A549 (cell line): ENCODE measurements at places on chromosomes 4 and X.

- no peak for DNase-seq
These were observed 48.2 kb downstream of the SPCS3 start for GRCh38 chr4:176367771-176368465.

DNA sequence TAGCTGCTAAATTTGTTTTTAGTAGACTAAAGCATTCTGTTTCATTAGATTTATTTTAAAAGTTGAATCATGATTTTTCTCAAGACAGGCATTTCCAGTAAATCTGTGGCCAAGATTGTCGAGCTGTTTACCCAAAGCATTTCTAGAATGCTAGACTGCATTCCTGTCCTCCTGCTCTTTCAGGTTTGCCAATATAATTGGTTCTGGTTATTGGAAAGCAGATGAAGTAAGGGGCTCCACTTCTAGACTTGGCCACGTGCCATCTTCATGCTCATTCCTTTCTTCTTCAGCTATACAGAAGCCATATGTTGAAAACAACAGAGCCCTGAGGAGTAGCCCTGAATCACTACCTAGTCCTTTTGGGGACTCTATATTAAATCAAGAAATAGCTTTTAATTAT, 62.5 kb downstream of the PGRMC2 start:
- no peak for DNase-seq

DNA sequence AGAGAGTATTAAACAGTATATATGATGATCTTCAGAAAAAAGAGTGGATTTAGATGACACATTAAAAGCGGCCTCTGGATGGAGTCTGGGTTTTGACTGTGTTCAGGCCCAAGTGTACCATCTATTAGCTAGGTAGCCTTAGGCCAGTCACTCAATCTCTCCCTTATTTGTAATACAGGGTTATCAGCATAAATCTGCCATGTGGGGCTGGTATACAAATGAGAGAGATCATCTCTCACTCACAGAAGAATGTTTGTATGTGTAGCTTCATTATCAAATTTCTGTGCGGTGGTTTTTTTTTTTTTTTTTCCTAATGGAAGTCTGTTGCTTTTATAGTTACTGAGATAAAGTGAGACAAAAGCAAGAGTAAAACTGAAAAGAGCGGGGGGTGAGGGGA, 12.7 kb downstream of the SLC2A9 start:
- no peak for DNase-seq

DNA sequence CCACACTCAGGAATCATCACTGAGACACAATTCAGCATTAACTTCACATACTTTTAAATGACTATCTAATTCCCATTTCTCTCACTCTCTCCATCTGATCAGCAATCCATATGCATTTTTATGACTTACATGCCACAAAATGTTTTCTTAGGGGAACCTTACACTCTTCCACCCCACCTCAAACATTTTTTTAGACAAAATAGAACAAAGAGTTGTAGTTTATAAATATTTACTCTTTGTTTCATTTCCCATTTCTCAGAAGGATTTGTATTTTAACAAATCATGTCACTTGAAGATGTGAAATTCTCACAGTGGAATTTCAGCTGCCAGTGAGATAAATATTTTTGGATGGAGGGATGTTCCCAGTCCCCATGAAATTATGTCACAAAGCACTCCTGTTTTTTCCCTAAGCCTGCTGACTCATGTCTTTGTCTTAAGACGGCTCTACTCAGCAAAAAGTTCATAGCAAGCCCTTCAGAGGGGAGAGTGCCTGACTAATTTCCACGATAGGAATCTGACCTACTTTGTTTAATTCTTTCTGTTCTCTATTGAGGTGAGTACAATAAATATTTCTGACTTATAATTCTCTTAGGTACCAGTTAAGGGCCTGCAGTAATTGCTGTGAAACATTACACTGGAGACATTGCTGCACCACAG, 257.7 kb downstream of the THOC2 start:
- peak; percentile 2 for DNase-seq

GRCh38 chrX:150680974-150681373, 12.2 kb upstream of the MTMR1 start:
- peak; percentile 30 for DNase-seq

DNA sequence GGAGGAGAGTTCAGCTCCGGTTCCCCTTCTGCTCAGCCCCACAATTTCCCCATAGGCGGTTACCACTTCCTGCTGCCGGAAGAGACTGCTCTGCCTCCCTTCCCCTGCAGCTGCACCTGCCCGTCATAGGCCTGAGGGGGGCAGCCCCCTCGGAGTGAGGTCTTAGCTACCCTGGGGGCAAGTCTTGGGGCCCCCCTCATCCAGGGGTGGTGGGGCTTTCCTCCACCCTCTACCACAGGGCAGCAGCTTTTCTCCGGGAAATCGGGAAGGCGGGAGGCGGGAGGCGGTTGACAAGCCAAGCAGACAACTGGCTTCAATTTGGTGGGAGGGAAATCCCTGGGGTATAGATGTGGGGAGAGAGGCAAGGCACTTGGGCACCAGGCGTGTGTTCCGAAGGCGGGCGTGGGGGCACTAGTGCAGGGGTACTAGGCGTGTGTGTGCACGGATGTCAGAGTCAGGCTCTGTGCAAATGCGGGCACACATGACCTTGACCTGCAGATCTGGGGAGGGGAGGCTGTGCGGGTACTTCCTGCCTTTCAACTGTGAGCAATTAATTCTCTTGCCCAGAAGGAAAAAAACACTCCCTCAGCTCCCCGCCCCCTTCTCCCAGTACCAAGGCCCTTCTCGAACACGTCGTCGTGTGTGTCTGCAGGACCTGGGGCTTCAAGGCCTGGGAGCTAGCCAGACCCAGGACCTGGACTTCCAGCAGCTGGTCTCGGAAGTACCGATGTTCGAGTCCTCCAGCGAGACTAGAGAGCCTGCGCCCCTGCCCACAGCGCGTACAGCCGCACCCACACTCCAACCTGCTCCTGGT, 1.0 kb upstream of the ARHGAP4 start:
- peak; percentile 45 for DNase-seq

DNA sequence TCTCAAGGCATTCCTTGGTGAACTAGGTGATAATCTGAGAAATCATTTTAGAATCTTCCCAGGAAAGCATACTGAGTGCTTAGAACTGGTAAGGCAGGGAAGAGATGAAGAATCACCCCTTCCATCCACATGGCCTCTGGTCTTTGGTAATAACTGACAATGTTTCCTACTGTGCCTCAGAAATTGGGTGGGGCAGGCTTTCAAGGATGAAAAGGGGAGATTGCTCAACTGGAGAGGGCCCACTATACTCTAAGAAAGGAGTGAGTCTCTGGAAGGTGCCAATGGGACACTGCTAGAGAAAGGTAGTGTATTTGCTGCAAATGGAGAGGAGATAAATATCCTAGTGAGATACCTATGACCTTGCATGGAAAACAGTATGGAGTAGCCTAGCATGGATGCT, 135.0 kb upstream of the SCML1 start:
- no peak for DNase-seq

DNA sequence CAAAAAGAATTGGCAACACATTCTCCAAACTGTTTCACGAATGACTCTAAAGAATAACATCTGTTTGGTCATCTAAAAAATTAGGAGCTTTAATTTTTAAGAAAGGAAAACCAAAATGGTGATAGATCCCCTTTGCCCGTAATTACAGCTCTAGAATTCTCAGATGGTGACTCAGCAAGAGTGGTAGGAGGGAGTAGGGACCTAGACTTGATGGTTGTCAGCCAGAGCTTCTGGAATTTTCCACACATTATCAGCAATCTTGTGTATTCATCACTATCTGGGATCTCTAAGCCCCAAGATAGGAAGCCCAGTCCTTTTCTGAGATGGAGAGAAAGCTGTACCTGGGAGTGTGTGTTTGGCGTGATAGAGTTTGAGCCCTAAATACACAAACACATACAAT, 103.9 kb upstream of the RAB40AL start:
- DNase-seq: peak; percentile 25

GRCh38 chr4:5796976-5797375, 86.0 kb downstream of the EVC start:
- DNase-seq: no peak

GRCh38 chrX:123962006-123962467, 531 bp downstream of the STAG2 start:
- DNase-seq: peak; percentile 39

- no peak for DNase-seq
These were observed 32.8 kb upstream of the RELL1 start for GRCh38 chr4:37719021-37719420.

- no peak for DNase-seq
These were observed 39.6 kb upstream of the TMEM150C start for GRCh38 chr4:82601242-82602015.

GRCh38 chr4:151676301-151676700, 84.5 kb downstream of the GATB start:
- no peak for DNase-seq

DNA sequence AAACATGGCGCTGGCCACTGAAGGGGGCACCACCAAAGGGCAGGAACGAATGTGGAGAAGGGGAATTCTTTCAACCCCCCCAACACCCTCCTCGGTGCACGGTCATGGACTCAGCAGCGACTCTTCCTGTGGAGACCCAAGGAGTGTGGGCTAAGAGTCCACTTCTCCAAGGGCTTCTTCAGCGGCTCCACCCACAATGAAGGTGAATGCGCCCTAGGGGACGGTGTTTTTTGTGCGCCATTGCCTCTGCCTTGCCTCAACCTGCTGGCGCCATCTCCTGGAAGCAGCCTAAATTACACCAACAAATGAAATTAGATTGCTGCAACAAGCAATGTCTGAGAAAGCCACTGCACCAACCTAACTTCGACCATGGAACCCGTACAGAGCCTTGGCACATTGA, 169.2 kb upstream of the MAGEB18 start:
- DNase-seq: peak; percentile 10

DNA sequence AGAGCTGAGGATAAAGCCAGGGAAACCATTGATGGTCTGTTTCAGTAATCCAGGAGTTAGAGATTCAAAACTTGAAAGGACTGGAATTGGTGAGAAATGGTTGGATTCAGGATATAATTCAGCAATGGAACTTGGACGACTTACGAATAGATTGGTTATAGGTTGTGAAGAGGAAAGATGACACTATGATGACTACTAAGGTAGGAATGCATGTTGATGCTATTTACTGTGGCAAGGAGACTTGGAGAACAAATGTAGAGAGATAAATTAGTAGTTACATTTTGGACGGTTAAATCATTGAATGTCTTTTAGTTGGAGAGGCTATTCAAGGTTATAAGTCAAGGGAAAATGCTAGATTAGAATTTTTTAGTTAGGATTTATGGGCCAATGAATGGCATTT, 365.4 kb upstream of the TECRL start:
- DNase-seq: no peak
